ENCODE measurements at places on chromosomes 1 and 21.

DNA sequence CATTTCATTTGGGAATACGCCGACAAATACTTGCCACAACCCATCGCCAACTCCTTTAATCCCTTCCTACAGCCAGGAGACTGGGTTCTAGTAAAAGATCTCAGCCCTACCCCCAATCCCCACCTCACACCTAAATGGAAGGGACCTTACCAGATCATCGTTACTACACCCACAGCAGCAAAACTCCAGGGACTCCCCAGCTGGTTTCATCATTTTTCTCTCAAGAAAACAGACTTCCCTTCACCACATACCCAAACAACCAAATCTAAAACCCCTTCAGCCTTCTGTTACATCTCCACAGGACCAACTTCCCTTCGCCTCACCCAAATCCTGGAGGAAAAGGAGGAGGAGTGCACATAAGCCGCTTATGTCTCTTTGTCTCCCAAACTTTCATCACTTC is 23.7 kb upstream of the SLC2A5 start:
- DNase-seq: no peak

DNA sequence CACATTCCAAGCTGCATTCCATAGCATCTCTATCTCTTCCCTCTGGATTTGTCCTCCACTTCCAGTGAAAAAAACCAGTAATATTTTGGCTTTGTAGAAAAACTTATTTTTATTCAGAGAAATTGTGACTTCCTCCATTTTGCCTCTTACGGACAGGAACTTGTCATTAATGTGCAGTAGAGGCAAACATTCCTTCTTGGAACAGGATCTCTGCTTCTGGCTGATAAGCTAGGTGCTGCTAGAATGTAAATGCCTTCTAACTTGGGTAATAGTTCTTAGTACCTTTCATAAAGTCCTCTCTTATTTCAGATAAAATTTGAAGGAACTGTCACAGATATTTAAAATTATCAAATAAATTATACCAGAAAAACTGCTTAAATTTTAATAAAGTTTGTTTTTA is 707.8 kb downstream of the USP25 start:
- no peak for DNase-seq

- DNase-seq: no peak
These were observed 59.2 kb upstream of the TARBP1 start for GRCh38 chr1:234538062-234538731.

DNA sequence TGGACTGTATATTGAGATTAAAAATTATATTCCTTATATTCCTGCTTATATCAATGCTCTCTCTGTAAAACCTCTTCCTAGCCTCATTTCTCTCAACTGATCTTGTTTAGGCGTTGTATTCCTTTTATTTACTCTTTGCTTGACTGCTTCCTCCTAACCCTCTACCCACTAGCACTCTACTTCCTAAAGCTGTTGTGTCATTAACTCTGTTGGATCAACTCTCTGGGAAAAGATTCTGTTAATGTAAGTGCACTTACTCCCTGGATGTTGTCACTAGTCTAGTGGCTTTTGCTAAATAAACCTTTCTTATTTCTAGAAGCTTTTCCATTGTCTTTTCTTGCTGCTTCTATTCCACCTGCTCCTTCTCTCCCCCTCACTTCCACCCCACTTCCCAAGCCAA is 6.5 kb downstream of the SPATA46 start:
- DNase-seq: no peak

GRCh38 chr1:26727476-26727875 is 31.7 kb downstream of the ARID1A start:
- no peak for DNase-seq

GRCh38 chr1:70979881-70980280 is 67.7 kb downstream of the PTGER3 start:
- no peak for DNase-seq

DNA sequence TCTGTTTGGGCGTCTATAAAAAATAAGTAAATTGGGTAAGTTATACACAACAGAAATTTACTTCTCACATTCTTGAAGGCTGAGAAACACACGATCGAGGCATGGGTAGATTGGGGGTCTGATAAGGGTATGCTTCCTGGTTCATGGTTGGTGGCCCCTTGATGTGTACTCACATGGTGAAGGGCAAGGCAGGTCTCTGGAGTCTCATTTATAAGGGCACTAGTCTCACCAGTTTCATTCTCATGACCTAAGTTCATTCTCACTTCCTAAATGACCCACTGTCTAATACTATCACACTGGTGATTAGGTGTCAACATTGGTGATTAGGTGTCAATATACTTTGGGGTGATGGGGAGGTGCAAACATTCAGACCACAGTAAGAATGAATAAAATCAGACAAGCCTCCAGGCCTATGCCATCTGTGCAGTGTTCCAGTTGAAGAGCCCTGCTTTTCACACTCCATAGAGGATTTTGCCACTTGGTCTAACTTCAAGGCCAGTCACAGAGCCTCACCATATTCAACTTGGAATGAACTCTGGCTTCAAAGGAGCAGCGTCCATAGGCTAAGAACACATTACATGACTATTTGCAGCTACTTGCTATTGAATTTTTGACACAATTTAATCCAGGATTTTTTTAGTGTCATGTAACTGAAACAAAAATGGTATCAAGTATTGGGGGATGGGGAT is 2.5 kb upstream of the GBP4 start:
- no peak for DNase-seq

DNA sequence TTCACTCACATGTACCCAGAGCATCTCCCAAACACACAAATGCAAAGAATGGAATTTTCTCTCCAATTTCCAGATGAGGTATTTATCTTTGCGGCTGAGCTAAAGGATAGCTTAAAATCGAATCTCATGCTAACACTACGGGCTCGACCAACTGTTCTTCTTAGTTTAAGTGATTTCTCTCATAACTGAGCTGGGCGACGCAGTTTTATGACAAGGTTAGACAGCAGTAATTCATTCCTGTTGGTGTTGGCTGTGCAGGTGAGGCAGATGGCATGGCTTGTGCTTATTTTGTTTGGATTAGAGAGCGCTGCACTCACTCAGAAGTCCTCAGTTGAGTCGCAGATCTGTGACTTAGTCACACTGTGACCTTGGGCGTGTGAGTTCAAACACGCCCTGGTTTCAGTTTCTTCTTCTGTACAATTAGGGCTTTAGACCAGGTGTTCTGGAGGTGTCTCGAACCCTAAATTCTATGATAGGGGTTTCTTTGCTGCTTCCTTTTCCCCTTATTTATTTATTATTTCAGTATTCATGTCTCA is 41.5 kb upstream of the MRPS6 start:
- DNase-seq: no peak

- DNase-seq: no peak
These were observed 31.4 kb downstream of the SLC30A7 start for GRCh38 chr1:100927276-100927675.

GRCh38 chr1:91952187-91952586 is 3.0 kb downstream of the BRDT start:
- DNase-seq: no peak

GRCh38 chr1:247112479-247112781 is 8.3 kb upstream of the ZNF669 start:
- no peak for DNase-seq

DNA sequence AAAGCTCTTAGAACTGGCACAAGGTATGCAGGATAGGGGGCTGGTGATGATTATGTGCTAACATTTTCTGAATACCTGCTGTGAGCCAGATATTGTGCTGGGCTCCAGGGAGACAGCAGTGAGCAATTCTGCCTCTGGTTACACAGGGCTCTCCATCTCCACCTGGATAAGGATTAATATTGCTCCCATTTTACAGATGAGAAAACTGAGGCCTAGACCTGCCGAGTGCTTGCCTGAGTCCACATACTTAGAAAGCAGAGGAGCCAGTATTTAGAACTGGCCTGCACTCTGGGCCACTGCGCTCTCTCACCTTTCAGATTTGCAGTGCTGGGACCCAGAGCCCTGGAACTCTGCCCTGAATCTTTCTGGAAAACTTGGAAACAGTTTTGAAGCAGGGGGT is 167.2 kb upstream of the KLHDC7A start:
- no peak for DNase-seq

DNA sequence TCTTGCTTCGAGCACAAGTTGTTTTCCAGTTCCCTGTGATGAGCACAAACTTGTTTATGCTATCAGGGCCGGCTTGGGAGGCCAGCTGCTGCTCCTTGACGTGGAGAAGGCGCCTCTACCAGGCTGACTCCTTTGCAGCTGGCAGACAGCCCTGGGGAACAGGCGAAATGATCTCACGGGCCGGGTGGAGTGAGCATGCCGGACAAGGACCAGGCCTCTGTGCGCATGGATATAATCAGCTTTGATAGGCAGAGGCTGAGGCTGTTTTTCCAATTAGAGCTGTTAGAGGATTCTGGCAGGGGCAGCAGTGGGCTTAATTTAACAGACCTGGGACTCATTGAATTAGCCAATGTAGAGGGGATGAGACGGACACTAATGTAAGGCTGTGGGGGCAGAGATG is 38.9 kb downstream of the FAM163A start:
- no peak for DNase-seq

DNA sequence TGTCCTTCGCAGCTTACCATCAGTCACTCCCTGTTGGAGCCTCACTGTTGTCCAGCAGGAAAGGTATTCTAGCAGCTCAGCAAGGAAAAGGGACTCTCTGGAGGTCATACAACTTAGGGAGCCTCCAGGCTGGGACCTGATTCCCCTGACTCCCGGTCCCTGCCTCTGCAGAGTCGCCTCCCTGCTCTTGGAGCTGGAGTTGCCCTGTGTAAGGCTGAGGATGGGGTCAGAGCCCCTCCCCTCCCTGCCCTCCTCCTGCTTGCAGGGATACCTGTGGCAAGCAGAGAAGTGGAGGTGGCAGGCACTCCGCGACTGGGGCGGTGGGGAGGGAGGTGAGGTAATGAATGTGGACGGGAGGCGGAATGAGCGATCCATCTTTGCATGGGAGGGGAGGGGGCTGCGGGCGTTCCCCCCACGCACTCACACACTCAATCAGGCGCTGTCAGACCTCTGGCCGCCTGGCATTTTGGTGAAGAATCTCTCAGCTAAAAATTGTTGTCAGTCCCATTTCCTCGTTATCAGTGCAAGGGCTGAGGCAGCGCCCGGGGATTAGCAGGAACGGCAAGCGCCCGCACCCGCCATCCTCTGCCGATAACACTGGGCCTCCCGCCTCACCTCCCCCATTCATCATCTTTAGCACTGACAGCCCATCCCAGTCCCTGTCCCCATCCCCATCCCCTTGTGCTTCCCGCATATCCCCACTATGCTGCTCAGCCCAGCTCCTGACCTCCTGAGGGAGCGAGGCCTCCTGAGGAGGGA is 64.3 kb downstream of the TMEM53 start:
- DNase-seq: no peak

GRCh38 chr1:226809785-226810571 is 60.4 kb upstream of the PSEN2 start:
- DNase-seq: peak; percentile 29

DNA sequence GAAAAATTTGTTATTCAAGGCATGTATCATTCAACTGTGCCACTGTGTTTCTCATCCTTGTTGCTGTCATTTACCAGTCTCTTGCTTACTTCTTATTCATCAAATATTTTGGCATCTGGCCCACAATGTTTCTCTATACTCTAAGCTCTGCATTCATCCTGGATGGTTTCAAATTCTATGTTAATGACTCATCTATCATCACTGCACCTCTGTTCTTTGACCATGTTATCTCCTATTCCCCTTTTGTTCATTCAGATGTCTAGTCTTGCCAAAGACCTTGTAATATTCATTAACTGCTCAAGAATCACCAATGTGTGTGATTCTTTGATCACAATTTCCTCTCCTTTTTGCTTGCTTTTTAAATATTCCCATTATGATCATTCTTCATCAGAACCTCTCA is 54.6 kb upstream of the PRKACB start:
- no peak for DNase-seq

GRCh38 chr1:223429313-223429731 is 36.1 kb downstream of the CCDC185 start:
- no peak for DNase-seq

DNA sequence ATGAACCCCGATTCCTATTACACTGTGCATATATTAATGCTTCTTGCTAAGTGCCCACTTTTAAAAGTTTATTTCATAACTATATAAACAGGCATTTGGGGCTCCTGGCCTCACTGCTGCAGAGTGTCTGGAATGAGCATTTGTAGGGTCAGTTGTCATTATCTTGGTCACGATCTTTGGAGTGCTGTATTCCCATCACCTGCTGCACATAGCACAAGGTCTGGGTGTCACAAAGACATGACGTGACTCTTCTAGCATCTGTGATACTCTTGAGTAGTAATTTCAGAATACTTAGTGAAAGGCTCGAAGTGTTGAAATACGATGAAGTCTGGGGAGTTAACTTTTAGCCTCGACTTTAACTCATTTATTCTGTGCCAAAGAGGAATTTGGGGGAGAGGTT is 186.4 kb downstream of the FMN2 start:
- DNase-seq: no peak

DNA sequence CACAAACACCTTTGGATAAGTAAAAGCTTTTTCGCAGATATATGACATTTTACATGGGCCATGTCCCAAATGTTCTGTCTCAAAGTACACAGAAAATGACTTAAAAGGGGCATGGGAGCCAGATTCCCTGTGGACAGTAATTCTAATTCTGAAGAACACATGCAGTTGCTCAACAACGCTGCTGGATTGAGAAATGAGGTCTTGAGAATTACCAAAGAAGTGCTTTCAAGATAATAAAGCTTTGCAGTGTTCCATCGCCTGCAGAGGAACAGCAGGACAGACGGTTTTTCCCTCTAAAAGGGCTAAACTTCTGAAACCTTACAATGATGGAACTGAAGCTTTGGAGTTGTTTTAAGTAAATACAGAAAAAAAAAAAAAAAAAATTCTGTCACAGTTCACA is 55.3 kb upstream of the HSPA13 start:
- DNase-seq: no peak

DNA sequence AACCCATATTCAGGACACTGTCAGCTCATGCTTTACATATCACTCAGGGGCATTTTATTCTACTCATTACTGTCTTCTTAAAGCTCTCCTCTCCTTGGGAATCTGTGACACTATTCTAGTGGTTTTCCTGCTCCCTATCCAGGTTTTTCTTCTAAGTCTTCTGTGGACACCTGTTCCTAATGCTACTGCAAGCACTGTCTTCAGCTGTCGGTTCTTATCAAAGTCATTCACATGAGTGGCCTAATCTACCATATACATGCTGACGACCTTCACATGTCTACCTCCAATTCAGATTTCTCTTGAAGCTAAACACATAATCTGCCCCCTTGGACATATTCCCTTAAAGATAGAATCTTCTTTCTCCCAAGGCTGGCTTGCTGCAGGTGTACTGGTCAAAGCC is 39.8 kb upstream of the PRRX1 start:
- no peak for DNase-seq

- no peak for DNase-seq
These were observed 852 bp downstream of the FAAH start for GRCh38 chr1:46394872-46395465.

GRCh38 chr1:40630488-40631223 is 34.8 kb downstream of the RIMS3 start:
- DNase-seq: no peak

GRCh38 chr1:110783292-110783918 is 89.5 kb upstream of the CD53 start:
- no peak for DNase-seq

All from AG04449 (cell line).